ENCODE measurements at places on chromosomes 7 and 10.

- DNase-seq: no peak
These were observed 15.9 kb downstream of the VPS41 start for GRCh38 chr7:38893061-38893460.

DNA sequence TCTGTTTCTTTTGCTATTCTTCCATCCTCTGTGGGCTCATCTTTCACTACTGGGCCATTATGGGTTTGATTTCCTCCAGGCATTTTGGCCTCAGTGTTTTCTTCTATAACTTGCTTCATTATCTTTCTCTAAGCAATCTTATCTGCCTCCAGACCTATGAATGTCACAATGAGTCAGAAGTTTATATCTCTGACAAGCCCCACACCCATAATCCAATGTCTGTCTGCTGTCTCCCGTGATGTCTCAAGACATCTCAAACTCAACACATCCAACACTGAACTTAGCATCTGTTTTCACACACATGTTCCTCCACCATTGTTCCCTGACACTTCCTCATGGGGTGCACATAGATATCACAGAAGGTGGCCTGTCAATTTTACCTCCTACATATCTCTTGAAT is 46.7 kb upstream of the RHOBTB1 start:
- no peak for DNase-seq

DNA sequence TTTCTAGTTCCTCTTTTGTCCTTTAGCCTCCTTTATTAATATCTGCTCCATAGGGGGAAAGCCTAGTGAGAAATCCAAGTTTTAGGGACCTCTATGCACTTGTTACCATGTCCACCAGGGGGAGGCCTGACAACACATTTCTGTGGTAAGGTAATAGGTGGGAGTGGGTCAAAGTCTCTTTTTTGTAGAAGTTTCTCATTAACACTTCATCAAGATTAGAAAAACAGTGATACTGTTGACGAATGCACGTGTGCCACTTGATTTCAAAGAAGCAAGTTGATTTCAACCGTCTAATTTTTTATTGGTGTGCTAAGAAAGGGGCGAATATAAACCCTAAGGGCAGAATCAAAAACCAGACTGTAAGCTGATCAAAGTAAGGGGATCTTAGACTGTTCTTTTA is 30.6 kb downstream of the CISD1 start:
- peak; percentile 43 for DNase-seq

DNA sequence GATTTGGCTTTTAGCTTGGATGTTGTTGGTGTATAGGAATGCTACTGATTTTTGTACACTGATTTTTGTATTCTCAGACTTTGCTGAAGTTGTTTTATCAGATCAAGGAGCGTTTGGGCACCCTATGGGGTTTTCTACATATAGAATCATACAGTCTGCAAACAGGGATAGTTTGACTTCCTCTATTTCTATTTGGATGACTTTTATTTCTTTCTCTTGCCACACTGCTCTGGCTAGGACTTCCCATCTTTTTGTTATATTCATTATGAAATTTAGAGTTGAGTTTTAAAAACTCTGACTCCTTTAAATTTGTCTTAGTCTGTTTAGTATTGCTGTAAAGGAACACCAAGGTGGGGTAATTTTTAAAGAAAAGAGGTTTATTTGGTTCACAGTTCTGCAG is 4.7 kb downstream of the ZNF786 start:
- no peak for DNase-seq

DNA sequence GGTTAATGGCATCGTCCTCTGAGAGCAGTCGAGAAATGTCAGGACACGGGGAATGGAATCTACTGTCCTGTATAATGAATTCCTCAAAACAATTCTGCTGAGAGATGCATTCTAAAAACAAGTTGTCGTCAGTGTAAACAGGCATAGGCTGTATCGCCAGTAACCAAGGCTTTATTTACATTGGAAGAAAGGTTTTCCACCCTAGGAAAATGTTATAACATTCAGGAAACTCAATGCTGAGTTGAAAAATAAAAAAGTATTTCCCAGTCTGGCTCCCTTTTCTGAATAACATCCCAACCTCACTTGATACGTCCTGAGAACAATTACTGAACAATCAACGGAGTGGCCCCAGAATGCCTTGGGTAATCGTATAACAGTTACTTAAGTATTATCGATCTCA is 79.6 kb upstream of the UCN3 start:
- DNase-seq: no peak

DNA sequence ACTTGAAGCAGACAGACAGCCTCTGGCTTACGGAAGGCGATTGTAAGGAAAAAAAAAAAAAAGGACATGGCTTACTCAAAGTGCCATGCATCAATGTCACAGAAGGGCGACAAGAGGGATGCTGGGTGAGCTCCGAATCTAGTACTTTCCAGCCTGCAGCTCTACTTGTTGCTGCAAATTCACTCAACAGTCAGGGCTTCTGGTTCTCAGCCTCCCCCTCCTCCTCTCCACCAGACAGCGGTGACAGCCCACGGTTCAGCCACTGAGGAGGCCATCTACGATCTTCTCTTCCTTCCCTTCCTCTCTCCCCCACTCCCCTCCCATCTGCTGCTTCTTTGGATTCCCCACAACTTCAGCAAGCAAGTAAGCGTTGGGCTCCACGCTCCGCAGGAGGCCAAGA is 63.5 kb downstream of the PRKAG2 start:
- DNase-seq: no peak

DNA sequence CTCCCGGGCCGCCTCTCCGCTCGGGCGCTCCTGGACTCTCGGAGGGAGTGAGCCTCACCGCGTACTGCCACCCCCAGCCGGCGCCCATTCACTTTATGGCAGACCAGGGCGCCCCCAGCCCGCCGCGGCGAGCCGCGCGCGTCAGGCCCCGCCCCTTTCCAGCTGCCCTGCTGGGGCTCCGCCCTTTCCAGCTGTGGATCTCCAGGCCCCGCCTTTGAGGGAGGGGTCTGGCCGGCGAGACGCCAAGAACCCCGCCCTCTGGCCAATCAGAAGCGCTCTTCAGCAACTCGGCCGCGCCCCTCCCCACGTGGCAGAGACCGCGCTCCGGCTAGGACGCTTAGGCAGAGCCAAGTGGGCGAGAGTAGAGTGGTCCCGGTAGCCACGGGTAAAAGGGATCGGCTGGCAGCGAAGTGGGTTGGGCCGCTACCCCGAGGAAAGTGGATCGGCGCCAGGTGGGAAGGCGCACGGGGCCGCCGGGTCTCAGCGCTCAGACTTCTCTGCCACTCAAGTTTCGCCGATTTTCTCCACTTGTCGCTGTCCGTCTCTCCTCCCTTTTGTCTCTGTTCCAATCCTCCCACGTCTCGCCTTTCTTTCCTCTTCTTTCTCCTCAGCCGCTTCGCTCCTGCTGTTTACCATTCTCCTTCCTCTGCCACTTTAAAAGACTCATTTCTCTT is at the start of gene PITX3:
Gene PITX3, minus strand, starts transcription at position 69 of the 674 bp plus-strand sequence. CDS start 9,432 bp downstream, outside the sequence.
- DNase-seq: peak; percentile 95

DNA sequence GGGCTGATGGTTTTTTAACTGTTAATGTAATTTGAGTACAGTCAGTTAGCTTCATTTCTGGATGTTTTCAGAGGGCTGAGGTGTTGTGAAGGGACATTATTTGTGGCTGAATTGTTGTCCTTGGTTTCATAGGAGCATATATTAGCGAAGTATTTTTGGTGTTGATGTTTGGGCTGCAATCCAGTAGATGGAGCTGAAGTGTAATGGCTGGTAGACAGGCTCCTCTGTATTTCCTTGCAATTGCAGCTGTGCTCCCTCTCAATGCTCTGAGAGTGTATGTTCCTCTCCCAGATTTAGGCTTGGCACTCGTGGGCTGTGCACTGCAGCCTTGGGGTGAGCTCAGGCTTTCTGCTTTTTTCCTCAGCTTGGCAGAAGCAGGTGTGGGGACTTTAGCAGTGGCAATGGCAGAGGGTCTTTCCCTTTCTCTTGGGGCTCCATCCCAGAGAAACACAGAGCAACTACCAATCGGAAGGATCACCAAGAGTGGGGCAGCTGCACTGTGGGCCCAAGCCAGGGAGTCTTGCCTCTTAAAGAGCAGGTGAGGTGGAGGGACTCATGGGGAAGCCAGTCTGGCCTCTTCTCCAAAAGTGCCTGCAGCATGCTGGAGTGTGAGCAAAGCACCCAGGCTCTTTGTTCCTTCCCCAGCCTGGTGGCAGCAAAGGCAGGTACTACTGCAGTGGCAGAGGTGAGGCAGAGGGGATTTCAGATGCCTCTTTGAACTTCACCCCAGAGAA is 544.4 kb downstream of the SH2D4B start:
- DNase-seq: no peak

GRCh38 chr10:6069081-6069931 is 7.1 kb upstream of the IL2RA start:
- DNase-seq: no peak

- no peak for DNase-seq
These were observed 40.4 kb upstream of the PODXL start for GRCh38 chr7:131596785-131597184.

- DNase-seq: peak; percentile 93
These were observed 104.4 kb downstream of the PTPRE start for GRCh38 chr10:128011059-128011979.

- DNase-seq: no peak
These were observed 40.3 kb downstream of the HIPK2 start for GRCh38 chr7:139737221-139738100.

- DNase-seq: no peak
These were observed 64.2 kb upstream of the DDC start for GRCh38 chr7:50629238-50629901.

DNA sequence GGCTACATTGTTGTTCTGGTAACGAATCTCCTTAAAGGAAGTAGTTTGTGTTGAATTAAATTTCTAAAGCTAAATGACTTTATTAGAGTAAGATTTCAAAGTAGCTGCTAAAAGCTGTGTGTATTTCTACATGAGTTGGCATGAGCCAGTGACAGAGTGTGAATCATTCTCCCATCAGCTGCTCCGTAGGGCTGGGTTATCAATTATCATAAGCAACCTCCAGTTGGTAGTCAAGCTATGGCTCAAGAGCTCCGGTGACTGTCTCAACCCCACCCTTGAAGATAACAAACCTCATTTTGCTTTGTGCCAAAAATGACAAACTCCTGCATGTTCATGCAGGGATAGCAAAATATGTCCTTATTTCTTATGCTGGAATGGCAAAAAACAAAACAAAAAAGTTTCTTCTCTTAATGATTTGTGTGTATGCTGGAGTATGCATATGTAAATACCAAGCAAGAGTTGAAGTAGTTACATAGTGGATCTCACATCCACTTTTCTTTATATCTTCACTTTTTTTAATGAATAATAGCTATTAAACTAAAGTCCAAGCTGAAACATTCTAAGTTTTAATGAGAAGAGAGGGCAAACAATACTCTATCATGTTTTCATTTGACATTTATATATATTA is 249.4 kb downstream of the CACNA2D1 start:
- DNase-seq: no peak

- peak; percentile 3 for DNase-seq
These were observed 67.0 kb upstream of the INPP5A start for GRCh38 chr10:132470410-132471124.

DNA sequence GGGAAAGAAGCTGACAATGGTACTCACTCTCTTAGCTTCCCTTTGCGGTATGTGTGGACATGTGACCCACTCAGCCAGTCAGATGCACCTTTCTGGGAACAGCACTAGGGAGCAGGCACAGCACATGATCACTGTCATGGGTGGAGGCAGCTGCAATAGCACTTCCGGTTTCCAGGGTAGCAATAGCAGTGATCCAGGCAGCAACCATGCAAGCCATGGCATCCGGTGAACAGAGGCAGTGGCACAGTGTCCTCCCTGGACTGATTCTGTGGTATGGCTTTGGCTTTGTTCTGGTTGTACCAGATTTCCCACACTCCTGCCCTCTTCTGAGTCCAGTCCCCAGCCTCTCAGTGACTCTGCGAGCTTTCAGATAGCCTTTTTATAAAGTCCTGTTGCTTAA is 86.8 kb upstream of the NAMPT start:
- DNase-seq: peak; percentile 28

GRCh38 chr7:36794689-36795088 is 70.4 kb upstream of the AOAH start:
- no peak for DNase-seq

GRCh38 chr10:61923210-61923949 is 21.9 kb downstream of the ARID5B start:
- DNase-seq: no peak

GRCh38 chr10:44323838-44324237 is 61.1 kb downstream of the CXCL12 start:
- DNase-seq: no peak

DNA sequence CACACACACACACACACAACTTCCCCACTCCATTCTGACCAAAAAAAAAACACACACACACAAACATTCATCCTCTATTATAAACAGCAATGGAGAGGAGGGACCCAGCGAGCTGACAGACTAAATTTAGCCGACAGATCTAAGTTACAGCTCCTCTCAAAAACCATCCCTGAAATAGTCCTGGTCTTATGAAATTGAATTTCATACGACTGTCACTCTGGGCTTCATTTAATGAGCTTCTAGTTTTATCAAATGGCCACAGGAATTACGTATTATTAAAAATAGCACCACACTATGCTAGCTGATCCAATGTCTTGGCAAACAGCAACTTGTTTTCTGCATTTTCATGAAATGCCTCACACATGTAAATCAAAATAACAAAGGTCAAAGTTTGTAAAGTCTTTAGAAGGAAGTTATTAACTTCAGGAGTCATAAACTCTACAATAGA is 131.3 kb upstream of the ASAH2 start:
- DNase-seq: no peak

DNA sequence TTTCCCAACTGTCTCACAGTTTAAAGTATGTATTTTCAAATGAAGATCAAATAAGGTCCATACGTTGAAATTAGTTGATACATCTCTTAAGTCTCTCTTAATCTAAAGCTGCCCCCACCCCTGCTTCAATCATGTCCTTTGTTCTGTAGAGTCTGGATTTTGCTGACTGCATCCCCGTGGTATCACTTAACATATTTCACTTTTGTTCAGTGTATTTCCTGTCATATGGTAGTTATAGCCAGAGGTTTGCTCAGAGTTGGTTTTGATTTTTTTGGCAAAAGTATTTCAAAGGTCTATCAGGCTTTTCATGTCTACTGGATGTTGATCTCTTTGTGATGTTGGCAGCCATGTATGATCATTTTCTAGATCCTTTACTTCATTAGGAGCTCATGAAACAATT is 54.4 kb upstream of the ARID5B start:
- no peak for DNase-seq

GRCh38 chr7:16504019-16504418 is 22.6 kb upstream of the LRRC72 start:
- DNase-seq: no peak

DNA sequence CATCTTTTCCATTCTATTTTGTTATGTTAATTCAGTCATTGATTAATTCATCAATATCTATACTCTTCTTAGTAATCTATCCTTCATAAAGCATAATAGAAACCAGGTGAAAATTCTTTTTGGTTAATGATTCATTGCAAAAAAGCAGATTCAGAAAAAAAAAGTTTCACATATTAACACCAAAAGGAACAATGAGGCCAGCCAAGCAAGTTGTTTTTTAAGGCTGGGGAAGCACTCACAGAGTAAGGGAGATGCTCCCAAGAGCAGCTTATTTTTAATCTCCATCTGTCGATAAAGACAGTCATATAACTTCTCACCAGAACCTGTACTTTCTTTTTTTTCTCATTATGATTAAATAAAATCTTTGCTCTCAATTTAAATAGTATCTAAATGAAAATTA is 95.8 kb downstream of the CACNA2D1 start:
- DNase-seq: no peak

Measured in heart left ventricle (tissue), 16 donors.